Caki2 (cell line): ENCODE measurements at places on chromosomes 7 and 10. TPM values are rescaled to one million over a fixed set of nuclear protein-coding genes. Genes with fewer than 3 reads are reported as not detected.

GRCh38 chr7:15839416-15840100, 153.1 kb upstream of the MEOX2 start:
- no peak for DNase-seq

- no peak for DNase-seq
Observed at GRCh38 chr7:39827571-39827970, 122.5 kb upstream of the CDK13 start.

- DNase-seq = no peak
Observed at GRCh38 chr7:114799628-114800028, 122.3 kb upstream of the MDFIC start.

DNA sequence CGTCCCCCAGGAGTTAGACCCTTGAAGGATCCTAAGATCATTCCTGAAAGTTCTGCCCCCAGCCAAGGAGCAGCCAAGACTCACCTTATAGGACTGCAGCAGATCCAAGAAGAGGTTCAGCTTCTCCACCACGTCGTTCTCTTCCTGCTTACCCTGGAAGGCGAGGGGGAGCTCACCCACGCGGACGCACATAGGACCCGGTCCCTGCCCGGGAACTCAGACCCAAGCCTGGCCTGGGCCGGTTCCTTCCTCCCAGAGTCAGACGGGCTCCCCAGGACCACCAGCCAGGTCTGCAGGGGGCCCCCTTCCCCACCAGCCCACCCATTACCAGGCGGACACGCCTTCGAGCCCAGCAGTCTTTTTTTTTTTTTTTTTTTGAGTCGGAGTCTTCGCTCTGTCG, 15.6 kb downstream of the NUDT1 start:
- DNase-seq = no peak

GRCh38 chr7:111825046-111825445, 262.8 kb upstream of the IMMP2L start:
- DNase-seq = no peak

- no peak for DNase-seq
Observed at GRCh38 chr7:147894271-147894670, 696.3 kb upstream of the C7orf33 start.

DNA sequence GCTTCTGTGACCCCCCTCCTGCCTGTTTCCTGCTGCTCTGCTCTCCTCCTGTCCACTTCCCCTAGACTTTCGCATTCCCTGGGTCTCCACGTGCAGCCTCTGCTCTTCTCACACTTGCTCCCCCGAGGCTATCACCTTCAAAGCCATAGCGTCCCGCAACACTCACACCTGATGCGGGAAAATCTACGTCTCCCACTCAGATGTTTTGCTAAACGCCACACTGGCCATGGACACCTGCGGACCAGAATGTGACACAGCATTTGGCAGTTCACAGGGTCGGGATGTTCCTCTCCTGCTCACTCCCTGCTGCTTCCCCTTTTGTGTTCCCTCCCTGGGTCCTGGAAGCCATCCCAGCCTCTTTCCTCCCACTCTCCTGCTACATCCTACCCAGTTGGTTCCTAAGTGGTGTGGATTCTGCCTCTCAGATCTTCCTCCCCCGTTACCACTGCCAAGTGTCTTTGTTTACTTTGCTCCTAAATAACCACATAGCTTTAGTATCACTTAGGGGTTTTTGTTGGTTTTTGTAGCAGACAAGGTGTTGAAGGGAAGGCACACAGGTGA, 33.7 kb upstream of the RBM33 start:
- DNase-seq = no peak

GRCh38 chr7:135508883-135509588, 866 bp downstream of the CNOT4 start:
- peak; percentile 33 for DNase-seq

DNA sequence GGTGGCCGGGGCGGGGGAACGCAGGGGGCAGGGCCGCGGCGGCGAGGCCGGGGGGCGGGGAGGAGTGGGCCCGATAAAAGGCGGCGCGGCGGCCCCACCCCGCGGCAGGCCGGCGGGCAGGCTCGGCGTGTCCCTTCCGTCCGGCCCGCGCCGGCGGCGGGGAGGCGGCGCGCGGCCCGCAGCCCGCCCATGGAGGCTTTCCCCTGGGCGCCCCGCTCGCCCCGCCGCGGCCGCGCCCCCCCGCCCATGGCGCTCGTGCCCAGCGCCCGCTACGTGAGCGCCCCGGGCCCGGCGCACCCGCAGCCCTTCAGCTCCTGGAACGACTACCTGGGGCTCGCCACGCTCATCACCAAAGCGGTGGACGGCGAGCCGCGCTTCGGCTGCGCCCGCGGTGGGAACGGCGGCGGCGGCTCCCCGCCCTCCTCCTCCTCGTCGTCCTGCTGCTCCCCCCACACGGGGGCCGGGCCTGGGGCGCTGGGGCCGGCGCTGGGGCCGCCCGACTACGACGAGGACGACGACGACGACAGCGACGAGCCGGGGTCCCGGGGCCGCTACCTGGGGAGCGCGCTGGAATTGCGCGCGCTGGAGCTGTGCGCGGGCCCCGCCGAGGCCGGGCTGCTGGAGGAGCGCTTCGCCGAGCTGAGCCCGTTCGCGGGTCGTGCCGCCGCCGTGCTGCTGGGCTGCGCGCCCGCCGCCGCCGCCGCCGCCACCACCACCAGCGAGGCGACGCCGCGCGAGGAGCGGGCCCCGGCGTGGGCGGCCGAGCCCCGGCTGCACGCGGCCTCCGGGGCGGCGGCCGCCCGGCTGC, at the start of gene NANOS1:
Gene NANOS1, plus strand, starts transcription at position 102 of the 808 bp plus-strand sequence. Its CDS starts 88 bp downstream, at position 190.
- DNase-seq = peak; percentile 57

DNA sequence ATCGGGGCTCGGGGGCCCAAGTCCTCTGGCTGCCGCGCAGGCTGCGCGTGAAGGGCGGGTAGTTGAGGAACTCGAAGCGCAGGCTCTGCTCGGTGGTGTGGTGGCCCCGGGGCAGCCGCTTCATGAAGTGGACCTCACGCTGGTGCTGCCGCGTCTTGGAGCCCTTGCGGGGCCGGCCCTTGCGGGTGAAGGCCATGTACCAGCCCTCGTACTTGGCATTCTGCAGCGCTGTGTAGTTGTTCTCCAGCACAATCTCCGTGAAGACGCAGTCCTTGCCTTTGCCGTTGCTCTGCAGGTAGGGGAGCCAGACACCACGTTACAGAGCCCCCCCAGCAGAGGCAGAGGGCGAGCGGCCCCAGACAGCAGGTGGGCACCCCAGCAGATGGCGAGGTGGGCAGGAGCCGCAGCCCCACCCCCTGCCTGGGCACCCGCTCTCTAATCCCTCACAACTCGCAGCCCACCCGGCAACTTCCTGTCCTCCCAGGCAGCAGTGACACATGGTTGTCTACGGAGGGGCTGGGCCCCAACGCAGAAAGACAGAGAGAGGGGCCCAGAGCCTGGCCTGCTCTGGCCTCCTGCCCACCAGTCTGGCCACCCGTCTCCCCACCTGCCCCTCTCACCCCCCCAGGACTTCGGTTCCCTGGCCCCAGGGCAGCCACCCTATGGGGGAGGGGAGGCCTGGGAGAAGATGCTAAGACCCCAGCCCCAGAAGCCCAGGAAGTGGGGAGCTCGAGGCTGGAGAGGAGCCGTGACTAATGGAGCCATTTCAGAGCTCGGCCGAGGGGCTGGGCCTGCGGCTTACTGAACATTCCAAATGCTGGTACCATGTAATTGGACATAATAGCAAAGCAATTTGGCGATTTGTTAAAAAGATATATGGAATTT, 5.3 kb downstream of the FGF8 start:
- DNase-seq = no peak

GRCh38 chr7:8040768-8041369, 72.3 kb downstream of the GLCCI1 start:
- no peak for DNase-seq

DNA sequence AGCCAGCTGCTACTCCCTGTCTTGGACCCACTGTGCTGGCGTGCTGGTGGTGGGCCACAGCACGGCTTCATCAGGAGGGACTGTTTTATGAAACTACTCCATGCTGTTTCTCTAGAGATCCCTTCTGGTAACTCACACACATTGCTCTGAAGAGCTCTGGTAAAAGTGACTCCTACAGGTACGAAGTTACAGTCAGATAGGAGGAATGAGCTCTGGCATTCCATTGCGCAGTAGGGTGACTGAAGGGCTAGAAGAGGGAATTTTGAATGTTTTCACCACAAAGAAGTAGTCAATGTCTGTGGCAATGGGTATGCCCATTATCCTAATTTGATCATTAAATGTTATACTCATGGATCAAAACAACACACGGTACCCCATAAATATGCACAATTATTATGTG, 609 bp downstream of the MAT1A start:
- no peak for DNase-seq

DNA sequence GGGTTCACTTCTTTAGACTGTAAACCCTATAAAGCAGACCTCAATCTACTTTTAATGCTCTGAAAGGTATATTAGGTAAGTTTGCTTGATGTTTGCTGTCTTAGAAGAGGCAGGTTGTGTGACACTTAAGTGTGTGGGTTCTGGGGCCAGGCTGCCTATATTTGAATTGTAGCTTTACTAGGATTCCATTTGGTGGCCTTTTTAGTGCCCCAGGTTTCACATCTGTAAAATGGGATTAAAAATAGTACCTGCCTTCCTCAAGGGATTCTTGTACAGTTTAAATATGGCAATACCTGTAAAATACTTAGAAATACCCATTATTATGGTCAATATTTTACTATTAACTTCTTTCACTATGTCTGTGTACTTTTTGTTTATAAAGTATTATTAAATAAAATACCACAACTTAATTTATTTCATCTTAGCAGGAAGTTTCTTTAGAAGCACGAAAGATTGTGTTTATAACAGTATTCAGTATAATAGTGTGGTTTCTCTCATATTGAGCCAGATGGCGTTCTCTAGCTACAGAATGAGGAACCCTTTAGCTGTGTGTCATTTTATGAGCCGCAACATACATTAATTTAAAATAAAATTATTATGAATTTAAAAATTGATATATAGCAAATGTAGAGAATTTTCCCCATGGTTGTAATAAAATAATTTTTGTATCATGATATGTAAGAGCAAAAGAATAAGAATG, 94.2 kb downstream of the CDK14 start:
- DNase-seq = no peak

DNA sequence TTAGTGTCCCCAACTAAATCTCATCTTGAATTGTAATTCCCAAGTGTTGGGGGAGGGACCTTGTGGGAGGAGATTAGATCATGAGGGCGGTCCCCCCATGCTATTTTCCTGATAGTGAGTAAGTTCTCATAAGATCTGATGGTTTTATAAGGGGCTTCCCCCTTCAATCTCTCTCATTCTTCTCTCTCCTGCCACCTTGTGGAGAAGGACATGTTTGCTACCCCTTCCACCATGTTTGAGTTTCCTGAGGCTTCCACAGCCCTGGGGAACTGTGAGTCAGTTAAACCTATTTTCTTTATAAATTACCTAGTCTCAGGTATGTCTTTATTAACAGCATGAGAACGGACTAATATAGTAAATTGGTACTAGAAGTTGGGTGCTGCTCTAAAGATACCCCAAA, 365.6 kb downstream of the ANKRD7 start:
- peak; percentile 16 for DNase-seq

DNA sequence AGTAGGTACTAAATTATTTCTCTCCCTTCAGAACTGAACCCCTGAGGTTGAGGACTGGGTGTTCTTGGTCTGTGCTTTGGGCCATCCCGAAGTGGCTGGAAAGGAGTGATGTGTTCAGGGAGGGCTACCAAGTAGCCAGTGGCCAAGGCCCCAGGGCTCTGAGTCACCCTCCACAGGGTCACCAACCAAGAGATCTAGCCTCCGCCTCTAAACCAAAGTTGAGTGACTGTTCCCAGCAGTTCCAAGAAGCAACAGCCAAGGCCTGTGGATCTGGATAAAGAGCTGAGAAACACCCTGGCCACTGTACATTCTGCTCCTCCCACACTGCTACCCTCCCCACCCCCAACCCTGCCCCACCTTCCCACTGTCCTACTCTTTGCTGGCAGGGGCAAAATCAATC, 35.5 kb upstream of the KCNMA1 start:
- no peak for DNase-seq

DNA sequence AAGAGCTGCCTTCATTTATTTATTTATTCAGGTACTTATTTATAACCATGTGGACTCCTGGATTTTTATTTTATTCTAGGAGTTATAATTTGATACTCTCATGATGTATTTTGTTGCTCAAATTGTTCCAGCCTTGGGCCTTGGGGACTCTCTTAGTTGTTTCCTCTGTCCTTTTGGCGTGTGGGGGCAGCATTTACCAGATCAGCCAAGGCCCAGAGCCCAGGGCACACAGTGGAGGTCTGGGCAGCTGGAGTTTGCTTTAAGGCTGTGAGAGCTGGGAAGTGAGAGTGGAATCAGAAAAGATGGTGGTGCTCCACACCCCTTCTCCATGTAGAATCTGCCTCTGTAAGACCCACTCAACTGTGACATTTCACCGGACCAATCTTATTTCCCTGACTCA, 398.9 kb downstream of the RPS24 start:
- DNase-seq = peak; percentile 30

GRCh38 chr7:33425395-33425794, 296.0 kb downstream of the BBS9 start:
- no peak for DNase-seq

DNA sequence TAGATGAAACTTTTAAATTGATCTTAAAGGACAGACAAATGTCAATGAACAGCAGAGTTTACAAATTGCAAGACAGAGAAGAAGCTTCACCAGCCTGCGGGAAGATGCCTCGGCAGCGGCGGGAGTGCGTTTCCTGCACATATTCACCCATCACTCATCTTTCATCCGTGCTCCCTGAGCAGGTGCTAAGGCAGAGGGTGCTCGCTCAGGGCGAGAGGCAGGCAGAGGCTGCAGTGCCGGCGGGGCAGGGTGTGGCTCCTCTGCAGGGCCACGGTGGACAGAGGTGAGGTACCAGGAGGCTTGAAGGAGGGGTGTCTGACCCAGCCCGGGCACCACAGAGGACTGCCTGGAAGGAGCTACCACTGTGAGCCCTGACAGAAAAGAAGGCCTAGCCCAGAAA, 155.2 kb upstream of the PPP2R2D start:
- DNase-seq = no peak

- no peak for DNase-seq
Observed at GRCh38 chr7:32522746-32523530, 27.6 kb downstream of the AVL9 start.

Gene CDK5
- 30.1 and 37.2 TPM in 2 replicates for total RNA-seq

Gene WDFY4
- total RNA-seq = not detected in 2 replicates

Gene UPF2
- 5.7 and 7.9 TPM in 2 replicates for total RNA-seq

Gene ACSM6
- total RNA-seq = 0.10 TPM in 1 of 2 replicates, not detected in the other

Gene LIPJ
- not detected in 2 replicates for total RNA-seq

Gene TACC2
- 21.6 and 21.8 TPM in 2 replicates for total RNA-seq

Gene SH2D4B
- not detected in 2 replicates for total RNA-seq

Gene CRHR2
- not detected in 2 replicates for total RNA-seq

Gene SPACDR
- total RNA-seq = not detected in 2 replicates

Gene TMEM26
- not detected in 2 replicates for total RNA-seq

Gene UCN3
- total RNA-seq = not detected in 2 replicates

Gene SERPINE1
- 36.7 and 42.4 TPM in 2 replicates for total RNA-seq

Gene ADIRF
- not detected in 2 replicates for total RNA-seq

Gene SPDYE1
- not detected in 2 replicates for total RNA-seq

Gene PSD
- total RNA-seq = 0.78 and 0.87 TPM in 2 replicates

Gene HEPACAM2
- not detected in 2 replicates for total RNA-seq

Gene BTBD16
- total RNA-seq = 0.14 and 0.88 TPM in 2 replicates

Gene CAMK2B
- total RNA-seq = 0.14 and 0.23 TPM in 2 replicates

Gene DRGX
- not detected in 2 replicates for total RNA-seq
